ENCODE measurements at places on chromosomes 1 and 21.
A peak's percentile ranks its signal among the peaks of the same experiment; 100 is the strongest.

DNA sequence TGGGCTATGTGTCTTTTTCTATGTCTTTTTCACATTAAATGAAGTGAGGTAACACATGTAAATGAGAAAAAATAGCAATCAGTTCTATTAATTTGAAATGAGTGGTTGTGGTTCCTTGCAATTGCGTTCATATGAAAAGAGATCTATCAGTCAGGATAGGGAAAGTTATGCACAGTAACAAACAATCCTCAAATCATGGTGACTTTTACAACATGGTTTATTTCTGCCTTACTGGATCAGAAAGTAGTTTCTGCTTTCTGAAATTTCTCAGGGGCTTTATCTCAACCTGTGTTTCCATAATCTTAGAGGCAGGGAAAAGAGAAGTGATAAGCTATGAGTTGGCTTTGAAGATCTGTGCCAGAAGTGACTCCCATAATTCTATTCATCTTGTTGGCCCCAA lies 39.0 kb downstream of the DOP1B start:
- DNase-seq, result no peak

DNA sequence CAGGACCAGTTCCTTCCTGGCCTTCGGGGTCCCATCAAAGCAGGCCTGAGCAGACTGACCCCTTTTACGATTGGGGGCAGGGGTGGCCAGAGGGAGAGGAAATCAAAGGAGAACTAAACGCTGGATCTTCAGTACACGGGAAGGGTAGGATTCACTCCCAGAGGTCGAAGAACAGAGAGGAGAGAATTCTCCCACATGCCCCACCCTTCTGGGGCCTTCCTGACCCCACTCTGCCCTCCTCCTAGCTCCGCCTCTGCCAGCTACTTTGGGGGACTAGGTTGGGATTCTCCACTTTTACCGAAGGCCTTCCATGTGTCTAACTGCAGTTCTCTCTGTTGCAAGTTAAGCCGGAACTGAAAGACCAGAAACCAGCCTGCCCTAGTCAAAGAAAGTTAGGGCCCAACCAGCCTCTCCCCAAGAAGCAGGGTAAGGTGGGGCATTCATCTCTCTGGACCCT lies 654 bp upstream of the ARHGEF2 start:
- no peak for DNase-seq

- peak; percentile 74 for DNase-seq
Observed at GRCh38 chr1:231626535-231626950, at the start of gene DISC1. Gene DISC1 (plus strand): TSS chr1:231626790. CDS start chr1:231626868, 78 bp downstream.

DNA sequence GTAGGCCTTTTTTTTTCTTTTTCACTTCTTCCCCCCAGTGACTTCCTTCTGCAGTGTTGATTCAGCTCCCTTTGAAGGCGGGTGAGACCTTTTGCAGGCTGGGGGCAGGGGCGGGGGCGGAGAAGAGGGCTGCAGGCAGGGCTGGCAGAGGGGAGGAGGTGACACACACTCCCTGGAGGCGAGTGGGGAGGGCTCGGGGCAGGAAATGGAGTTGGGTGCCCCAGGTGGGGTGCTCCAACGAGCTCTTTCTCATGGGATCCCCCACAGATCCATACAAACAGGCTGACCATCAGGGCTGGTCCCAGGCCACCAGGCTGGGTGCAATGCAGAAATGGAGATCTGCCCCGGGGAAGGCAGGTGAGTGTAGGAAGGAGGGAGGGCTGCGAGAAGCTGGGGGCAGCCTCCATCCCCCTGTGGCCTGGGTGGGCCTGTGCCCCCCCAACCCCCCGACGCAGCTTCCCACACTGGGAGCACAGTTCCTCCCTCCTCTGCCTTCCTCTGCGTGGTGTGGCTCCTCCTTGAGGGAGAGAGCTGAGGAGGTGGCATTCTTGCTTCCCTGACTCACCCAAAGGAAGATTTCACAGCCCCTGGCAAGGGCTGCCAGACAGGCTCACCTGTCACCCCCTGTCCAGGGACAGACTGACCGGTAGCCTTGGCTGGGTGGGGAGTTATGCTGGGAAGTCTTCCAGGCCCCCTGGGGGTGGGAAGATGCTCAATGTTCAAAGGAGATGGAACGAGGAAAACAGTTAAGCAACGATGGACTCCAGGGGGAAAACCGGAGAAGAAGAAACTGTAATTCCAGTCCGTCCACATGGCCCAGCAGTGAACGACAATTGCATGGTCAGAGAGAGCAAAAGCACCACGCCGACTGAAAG lies 7.1 kb upstream of the ITGB2 start:
- no peak for DNase-seq

GRCh38 chr1:39671433-39671792 lies 494 bp downstream of the NT5C1A start:
- DNase-seq, result peak; percentile 27

GRCh38 chr1:18849261-18849711 lies 10.2 kb downstream of the TAS1R2 start:
- no peak for DNase-seq

- no peak for DNase-seq
Observed at GRCh38 chr1:22728751-22729399, 18.2 kb downstream of the EPHB2 start.

- DNase-seq, result no peak
Observed at GRCh38 chr1:74356493-74356892, 121.3 kb downstream of the TNNI3K start.

DNA sequence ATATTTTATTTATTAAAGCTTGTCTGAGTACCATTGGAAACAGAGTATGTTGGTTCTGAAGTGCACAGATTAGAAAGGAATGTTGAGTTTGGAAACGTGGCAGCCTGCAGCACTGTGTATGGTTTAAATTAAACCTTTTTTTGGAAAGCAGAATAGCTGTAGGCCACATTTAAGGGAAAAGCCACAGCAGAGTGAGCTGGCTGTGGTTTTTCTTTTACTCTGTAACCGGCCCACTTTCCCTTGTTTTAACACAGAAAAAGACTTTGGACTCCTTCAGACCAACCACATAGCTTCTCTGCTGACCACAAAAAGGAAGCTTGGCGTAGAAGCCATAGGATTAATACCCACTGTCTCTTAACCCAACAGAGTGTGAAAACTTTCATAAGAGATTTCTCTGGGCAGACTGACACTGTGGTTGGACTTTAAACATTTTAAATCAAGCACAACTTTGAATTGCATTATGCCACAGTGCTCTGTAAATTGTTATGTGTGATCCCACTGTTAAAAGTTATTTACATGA lies 75.2 kb downstream of the NFIA start:
- DNase-seq, result no peak

DNA sequence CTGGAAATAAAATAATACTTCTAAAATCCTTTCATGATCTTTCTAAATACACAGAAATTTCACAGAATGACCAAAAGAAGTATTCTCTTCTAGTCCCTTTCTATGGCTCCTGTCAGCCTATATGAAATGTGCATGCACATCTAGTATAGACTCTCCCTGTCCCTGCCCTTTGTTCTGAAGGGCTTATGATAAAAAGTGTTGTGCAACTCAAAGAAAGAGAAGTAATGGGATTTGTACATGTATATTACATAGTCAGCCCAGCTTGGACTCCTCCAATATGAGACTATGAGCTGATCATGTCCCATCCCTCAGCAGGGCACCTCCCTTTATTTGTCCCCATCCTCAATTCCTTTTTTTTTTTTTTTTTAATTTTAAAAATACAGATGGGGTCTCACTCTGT lies 42.1 kb upstream of the LAX1 start:
- DNase-seq, result no peak

DNA sequence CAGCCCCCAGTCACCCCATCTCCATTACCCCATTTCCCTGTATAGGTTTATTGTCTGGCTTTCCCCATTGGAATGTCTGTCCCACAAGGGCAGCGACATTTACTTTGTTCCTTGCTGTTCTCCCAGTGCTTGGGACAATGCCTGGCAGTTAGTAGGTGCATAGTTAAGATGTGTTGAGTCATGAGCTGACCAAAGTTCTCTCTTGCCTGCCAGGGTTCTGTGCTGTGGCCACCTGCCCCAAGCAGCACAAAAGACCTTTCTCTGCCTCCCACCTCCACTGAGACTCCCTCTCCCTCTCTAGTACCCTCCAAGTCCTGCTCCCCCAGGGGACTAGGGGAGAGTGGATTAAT lies 40.0 kb downstream of the TMCO4 start:
- no peak for DNase-seq

GRCh38 chr1:30538226-30538992 lies 185.0 kb downstream of the MATN1 start:
- no peak for DNase-seq

DNA sequence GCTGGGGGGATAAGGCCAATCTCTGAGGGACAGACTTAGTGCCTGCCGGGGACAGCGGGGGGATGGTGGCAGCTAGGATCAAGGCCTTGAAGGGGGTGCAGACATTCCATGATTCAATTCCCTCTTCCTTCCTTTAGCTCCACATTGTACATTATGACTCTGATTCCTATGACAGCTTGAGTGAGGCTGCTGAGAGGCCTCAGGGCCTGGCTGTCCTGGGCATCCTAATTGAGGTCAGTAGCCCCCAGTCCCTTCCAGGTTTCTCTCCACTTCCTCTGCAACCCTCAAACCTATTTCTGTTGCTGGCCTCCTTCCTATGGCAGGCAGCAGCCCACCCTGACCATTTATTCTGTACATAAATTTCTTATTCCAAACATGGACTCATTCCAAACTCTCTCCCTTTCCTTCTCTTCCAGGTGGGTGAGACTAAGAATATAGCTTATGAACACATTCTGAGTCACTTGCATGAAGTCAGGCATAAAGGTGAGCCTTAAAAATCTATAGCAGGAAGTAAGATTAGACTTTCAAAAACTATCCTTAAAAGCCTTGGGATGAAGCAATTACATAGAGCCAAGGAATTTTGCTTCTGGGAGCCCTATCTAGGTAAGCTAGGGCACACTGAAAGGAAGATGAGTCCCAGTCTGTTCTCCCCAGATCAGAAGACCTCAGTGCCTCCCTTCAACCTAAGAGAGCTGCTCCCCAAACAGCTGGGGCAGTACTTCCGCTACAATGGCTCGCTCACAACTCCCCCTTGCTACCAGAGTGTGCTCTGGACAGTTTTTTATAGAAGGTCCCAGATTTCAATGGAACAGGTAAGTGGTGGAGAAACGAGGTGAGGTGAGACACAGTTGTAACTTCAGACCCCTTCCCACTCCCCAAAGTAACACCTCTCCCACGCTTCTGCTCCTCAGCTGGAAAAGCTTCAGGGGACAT lies 5.1 kb downstream of the CA14 start:
- no peak for DNase-seq

DNA sequence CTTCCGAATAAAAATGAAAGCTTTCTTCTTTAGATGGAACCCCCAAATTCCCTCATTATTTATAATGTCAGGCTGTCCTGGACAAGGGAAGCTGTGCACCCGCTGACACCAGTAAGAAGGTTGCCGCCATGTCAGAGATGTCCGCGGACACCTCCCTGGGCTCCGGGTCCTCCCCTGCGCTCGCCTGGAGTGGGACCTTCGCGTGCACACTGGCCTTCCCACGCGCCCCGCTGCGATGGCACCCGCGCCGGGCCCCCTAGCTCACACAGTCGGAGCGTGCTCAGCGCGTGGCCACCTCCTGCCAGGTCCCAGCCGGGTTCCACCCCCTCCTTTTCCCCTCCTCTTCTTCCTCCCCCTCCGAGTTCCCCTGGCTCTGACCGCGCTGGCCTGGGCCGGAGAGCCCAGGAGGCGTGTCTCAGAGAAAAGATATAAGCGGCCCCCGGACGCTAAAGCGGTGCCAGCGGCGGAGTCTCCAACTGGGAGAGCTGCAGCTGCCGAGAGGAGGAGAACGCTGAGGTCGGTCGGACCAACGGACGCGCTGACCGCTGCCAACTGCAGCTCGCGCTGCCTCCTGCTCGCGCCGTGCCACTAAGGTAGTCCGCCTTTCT lies at the start of gene G0S2:
Gene G0S2 (plus strand): TSS at position 456 of the 608 bp plus-strand sequence. CDS start 273 bp downstream, outside the sequence.
- DNase-seq, result peak; percentile 61

GRCh38 chr1:194309269-194309668 lies 1122.9 kb upstream of the B3GALT2 start:
- DNase-seq, result no peak

GRCh38 chr1:232995189-232995588 lies 44.8 kb downstream of the NTPCR start:
- no peak for DNase-seq

DNA sequence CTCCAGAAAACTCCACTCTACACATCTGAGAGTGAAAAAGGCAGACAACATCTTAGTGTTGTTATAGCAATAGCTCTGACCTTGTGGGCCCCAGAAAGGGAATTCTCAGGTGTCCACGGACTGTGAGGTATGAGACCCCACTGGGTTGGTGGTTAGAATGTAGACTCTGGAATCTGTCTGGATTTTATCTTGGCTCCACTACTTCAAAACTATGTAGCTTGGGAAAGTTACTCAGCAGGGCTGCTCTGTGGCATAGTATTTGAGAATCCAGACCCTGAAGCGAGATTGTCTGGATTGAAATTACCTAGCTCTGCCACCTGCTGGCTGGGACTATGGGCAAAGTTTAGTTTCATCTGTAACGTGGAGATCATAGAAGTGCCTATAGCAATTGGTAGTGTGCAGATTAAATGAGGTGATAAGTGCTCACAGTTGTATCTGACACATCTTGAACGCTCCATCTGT lies 25.8 kb downstream of the PRDM2 start:
- DNase-seq, result peak; percentile 36

DNA sequence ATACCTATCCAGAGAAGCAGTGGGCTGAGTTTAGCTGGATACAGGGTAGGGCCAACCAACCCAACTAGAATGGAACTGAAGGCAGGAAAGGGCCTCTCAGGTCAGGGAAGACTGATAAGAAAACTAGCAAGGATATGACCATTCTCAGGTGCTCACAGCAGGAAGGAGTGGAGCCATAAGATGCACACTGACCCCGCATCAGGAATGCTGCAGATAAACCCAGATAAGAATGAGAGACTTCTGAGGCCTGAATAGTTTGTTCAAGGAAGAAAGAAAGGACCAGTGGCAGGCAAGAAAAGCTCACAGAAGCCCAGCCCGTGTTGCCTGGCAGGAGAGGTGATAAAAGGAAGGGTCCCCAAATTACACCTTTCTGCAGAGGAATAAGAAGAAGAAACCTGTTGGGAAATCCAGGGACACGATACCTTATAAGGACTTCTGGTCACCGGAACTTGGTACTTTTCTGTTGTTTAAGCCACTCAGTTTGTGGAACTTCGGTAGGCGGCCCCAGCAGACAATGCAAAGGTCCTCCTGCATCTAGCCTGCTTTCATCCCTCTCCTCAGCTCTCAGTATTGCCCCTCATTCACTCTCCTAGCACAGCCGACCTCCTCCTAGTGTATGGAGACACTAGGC lies 58.9 kb downstream of the ATP1A1 start:
- DNase-seq, result no peak

DNA sequence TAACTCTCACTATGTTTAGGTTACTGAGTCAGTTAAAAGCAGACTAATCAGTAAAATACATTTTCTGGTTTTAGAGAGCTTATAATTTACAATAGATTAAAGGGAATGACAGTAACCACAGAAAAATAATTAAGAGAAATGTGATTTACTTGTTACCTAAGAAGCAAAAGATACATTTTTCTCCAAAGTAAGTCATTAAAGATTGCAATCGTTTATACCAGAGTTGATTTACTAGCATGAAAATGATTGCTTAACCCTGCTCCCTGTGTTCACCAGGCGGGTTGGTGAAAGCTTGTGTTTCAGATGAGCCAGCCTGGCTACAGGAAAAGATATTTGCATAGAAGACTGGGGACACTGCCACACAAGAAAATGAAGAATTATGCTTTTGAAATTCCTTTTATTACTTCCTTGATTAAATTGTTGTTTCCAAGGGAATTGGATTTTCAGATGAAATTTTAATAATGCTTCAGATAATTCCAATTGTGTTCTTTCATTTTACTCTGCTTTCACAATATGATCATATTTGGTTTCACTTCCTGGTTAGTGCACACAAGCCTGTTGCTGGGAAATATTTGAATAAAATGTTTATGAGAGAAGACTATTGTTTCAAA lies 27.9 kb downstream of the LRRC8B start:
- no peak for DNase-seq

GRCh38 chr1:186943891-186944686 lies 115.3 kb downstream of the PLA2G4A start:
- DNase-seq, result no peak

Data from thyroid gland (tissue), 4 donors.